NCI-H1105 treated with DMSO at 0.1 percent for 48 hours (cell line): ENCODE measurements at places on chromosomes 1 and 21.

GRCh38 chr1:66443793-66444192 lies 90.2 kb upstream of the SGIP1 start:
- no peak for DNase-seq

DNA sequence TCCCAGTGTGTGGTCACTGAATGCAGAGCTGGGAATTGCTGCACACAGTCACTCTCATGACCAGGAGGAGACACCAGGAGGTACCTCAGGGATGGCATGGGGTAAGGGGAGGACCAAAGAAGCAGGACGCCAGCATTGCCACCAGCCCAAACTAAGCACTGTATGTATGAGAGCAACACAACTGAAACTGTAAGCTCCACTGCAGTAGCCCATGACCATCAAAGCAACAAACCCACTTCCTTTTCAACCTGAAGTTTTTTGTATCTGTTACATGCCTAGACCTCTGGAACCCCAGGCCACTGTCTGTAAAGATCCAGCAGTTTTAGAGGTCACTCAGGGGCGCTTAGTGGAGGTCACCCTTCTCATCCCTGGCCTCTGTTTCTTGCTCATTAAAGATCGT lies 164.3 kb downstream of the SETD4 start:
- DNase-seq: no peak

- no peak for DNase-seq
Measured at GRCh38 chr1:230390371-230390770, 35.8 kb downstream of the PGBD5 start.

GRCh38 chr1:193256019-193256418 lies 69.6 kb upstream of the B3GALT2 start:
- DNase-seq: peak; percentile 69

DNA sequence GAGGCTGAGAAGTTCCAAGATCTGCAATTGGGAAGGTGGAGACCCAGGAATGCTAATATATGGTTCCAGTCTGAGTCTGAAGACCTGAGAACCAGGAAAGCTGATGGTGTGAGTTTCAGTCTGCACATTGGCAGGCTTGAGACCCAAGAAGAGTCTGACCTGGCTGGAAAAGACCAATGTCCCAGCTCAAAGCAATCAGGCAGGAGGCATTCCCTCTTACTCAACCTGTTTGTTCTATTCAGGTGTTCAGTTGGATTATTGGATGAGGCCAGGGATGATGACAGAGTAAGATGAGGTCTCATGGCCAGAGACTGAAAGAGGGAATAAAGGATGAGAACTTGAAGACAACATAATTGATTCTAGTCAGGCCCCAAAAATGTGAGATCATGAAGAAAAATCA lies 50.1 kb downstream of the SPATA46 start:
- DNase-seq: no peak

DNA sequence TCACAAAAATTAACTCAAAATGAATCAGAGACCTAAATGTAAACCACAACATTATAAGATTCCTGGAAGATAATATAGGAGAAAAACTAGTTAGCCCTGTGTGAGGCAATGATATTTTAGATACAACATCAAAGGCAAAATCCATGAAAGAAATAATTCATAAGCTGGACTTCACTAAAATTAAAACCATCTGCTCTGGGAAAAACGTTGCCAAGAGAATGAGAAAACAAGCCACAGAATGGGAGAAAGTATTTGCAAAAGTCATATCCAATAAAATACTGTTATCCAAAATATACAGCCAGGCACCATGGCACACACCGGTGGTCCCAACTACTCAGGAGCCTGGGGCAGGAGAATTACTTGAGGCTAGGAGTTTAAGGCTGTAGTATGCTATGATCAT lies 70.3 kb downstream of the SYF2 start:
- no peak for DNase-seq

- no peak for DNase-seq
Measured at GRCh38 chr1:66439031-66439740, 94.8 kb upstream of the SGIP1 start.

DNA sequence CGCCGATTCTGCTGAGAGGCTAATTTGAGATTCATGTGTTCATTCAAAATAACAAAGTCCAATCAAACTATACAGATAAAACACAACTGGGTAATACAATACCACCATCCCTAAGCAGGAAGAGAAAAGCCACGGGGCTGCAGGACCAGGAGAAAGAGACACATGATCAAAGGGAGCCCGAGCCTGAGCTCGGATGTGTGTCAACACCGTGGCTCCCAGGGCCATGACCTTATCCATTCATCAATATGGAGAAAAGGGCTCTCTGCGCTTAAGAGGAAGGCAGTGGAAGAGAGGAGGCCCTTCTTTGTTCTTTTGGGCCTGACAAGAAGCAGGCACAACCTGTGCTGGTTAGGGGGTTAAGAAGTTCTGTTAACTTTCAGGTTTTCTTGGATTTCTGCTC lies 56.7 kb downstream of the HUNK start:
- DNase-seq: no peak

- no peak for DNase-seq
Measured at GRCh38 chr1:7426780-7427604, 344.1 kb upstream of the VAMP3 start.

- no peak for DNase-seq
Measured at GRCh38 chr1:66334318-66334717, 199.6 kb upstream of the SGIP1 start.

DNA sequence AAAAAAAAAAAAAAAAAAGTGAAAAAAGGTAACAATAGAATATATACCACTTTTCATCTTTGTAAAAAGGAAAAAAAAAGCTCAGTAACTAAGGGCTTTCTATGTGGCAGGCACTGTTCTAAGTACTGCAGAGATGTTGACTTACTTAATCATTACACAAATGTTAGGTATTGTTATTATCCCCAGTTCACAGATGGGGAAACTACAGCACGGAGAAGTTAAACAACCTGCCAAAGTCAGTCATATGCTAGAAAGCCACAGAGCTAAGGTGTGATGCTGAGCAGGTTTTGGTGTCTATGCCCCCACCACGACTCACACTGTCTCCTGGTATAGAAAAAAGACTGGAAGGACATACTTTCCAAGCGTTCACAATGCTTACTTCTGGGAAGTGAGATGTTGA lies 6.6 kb upstream of the PNRC2 start:
- no peak for DNase-seq

GRCh38 chr1:11285883-11286734 lies 13.1 kb downstream of the UBIAD1 start:
- DNase-seq: peak; percentile 17

DNA sequence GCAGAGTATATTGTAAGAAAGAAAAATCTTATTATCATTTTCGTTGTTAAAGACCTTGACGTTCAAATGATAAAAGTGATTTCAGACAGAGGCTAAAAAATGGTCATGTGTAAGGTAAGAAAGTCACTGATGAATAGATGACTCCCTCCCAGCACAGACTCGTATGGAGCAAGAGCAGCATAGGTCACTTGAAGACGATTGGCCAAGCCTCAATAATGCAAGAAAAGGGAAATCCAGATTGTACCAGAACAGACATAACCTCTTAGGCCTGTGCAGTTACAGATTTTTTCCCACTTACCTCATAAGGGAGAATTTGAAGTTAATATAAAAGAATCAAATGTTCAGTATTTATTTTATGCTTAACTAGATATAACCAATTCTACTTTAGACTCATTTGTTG lies 16.3 kb upstream of the OLFML2B start:
- no peak for DNase-seq

DNA sequence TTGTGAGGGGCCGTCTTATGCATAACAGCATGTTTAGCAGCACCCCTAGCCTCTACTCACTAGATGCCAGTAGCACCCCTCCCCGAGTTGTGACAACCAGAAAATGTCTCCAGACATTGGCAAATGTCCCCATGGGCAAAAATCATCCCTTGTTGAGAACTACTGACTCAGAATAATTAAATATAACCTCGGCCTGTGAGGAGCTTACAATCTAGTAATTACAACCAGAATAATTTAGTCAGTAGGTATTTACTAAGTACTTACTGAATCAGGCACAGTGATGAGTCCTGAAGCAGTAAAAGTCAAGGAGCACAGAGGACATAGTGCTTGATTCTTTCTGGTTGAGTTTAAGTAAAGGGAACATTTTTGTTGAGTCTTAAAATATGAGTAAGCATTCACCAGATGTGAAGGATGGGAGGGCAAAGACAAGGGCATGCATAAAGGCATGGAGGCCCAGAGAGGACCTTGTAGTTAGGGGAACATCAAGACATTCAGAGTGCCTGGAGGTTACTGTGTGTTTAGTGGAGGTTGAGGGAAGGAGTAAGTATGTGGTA lies 44.1 kb upstream of the KCNQ4 start:
- no peak for DNase-seq

DNA sequence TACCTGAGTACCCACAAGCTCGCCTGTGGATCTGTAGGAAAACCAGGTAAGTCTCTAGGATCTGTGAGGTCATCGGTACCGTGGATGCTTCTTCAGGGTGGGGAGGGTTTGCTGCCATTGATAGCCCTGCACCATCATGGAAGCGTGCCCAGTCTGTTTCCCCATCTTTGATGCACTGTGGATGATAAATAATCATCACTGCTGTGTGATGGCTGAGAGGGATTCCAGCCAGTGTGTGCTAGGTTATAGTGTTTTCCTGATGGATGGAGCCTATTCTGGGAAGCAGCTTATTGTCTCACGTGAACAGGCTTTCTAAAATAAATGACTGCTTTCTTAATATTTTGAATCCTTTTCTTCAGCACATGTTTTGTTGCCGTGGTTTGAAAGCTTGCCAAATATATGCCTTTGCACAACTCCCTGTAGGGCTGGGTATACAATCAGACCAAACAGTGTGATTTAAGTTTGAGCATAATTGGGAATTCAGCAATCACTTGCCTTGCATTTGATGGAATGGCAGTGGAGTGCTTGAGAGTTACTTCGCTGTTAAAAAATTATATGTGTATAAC lies 113.8 kb downstream of the CAMTA1 start:
- no peak for DNase-seq

DNA sequence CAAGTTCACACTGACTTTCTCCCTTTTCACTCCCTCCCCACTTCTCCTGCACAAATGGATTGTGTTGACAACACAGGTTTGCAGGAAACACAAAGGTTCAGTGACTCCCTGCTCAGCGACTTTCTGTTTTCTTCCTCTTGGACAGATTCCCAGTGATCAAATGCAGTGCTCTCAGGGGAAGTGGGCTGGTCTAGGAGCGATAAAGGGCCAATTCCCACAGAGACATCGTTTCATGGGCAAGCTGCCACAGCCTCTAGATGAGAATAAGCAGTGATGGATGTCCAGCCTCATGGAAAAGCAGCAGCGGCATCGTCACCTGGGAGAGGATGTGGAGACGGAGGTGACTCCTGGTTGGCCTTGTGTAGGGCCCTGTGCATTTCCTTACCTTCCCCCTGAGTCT lies 30.6 kb downstream of the FYB2 start:
- peak; percentile 78 for DNase-seq

DNA sequence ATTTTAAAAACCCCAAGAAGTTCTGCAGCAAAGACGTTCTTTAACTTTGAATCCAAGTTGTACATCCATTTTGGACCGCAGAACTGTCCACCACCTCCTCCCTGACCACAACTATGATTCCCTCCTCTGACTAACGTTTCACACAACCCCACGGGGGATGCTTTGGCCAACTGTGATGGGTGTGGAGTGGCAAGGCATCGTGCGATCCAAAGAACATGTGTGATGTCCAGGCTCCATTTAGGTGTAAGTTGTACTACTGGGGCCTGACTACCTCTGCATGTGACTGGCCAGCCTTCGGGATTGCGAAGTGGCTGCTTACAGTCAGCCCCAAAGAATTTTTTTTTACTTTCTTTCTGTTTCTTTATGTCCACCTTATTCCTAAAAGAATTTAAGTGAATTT lies 6.7 kb downstream of the KCNJ15 start:
- no peak for DNase-seq

DNA sequence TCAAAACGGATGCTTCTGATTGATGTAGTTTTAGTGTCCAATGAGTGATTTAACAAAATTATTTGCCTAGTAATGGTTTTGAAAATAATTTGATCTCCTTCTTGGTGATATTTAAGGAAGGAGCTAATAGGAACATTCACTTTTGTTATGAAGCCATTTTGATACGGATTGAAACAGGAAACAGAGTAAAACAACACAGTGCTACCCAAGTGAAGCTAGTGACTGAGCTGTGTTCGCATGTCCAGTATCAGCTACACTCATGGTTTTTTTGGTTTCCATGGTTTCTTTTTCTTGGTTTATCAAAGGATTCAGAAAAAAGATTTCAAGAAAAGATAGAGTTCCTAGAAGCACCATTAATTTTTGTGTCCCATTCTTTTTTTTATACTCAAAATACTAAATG lies 40.1 kb upstream of the PLEKHO1 start:
- no peak for DNase-seq

DNA sequence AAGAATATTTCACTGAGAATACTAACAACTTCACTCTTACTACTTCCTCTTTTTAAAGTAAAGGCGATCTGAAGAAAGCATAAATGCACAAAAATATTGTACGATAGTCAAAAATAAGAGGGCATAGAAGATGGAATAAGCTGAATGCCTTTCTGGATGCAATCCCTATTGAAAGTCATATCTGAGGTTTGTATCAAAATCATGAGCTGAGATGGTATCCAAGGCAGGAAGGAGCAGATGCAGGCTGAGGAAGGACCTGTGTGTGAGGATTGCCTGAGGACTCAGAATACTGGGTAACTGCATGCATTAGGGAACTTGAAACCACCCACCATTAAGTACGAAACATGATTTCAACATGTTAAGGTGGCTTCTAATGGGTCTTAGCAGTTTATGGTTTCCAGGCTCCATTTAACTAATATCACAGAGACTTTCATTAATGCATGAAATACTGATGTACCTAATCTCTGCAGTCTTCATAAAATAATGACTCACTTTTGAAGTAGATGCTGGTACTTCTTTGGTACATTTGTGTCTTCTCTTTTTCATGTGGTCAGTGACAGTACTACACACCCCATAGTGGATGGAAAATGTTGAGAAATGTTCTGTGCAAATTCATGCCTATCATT lies 29.6 kb upstream of the RGS1 start:
- DNase-seq: no peak
